ENCODE measurements at places on chromosomes 12 and 14.

DNA sequence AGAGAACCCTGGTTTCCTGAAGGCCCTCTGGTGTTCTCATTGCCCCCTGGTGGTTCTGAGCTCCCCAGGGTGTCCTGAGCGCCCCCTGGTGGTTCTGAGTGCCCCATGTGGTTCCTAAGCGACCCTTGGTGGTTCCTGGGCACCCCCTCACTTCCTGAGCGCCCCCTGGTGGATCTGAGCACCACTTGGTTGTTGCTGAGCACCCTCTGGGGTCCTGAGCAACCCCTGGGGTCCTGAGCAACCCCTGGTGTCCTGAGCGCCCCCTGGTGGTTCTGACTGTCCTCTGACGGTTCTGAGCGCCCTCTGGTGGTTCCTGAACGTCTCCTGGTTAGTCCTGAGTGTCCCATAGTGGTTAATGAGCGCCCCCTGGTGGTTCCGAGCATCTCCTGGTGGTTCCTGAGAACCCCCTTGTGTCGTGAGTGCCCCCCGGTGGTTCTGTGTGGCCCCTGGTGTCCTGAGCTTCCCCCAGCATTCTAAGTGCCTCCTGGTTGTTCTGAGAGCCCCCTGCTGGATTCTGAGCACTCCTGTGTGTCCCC is 568.3 kb downstream of the TMEM121 start:
- no peak for DNase-seq

- no peak for DNase-seq
Measured at GRCh38 chr12:129028844-129029243, 175.6 kb downstream of the GLT1D1 start.

DNA sequence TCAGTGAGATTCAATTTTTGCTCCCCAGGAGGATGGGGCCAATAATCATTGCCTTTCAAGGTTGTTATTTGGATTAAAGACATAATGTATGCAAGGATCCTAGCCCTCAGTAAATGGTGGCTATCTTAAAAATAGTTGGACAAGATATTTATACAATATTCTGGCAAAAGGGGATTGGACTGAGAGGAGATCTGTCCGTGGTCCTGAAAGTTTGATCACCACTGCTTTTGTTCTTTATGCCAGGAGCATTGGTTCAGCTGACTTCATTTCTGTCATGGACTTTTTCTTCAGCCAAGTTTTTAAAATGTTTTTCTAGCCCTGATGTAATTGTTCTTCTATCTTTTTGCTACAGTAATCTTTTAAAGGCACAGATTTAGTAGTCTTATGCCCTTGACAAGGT is 70.2 kb upstream of the TCL1A start:
- DNase-seq = no peak

DNA sequence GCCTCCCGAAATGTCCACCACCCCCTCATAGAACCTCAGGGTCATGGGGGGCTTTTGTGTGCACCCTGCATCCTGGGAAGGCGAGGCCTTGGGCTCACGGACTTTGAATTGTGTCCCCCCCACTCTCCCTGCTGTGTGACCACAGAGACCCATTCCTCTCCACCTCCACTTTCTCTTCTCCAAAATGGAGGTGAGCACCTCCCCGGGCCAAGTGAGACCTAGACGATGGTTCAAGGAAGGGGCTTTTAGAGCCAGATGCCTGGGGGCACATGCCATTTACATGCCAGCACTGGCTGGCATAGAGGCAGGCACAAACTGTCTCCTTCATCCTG is 33.5 kb downstream of the CYP46A1 start:
- DNase-seq = no peak

Measured in activated CD8-positive, alpha-beta memory T cell treated with anti-CD3 and anti-CD28 coated beads for 1 hour (primary cell).